ENCODE measurements at places on chromosomes 7 and 10.

DNA sequence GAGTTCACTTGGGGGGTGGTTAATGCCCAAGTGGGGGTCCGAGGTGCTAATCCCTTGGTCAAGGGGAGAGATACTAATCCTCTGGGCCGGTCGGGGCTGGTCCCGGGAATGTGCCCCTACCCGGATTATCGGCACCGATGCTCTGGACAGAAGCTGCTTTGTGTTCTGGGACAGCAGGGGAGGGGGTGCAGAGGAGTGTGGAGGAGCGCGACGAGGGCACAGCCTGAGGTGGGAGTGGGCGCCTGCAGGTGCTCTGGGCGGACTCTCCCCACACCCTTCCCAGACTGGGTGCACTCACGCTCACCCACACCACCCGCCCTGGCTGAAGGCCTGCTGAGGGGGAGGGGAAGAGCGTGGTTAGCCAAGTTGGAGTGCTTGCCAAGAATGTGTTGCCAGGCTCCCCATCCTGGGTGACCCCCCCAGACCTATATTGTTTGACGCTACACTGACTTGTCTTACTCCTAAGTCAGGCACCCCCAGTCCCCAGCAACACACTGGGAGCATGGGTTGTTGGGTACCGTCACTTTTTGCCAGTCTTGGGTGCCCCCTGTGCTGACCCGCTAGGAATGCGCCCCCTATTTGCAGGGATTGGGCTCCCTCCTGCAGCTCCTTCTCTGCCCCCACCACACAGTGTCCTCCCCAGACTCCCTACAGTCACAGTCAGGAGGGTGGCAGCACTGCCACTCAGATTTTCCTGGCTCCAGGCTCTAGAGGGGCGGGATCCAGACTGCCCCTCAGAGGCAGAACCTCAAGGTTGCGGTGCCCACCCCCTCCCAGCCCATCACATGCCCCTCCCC lies 1.2 kb downstream of the SLC4A2 start:
- DNase-seq = no peak

DNA sequence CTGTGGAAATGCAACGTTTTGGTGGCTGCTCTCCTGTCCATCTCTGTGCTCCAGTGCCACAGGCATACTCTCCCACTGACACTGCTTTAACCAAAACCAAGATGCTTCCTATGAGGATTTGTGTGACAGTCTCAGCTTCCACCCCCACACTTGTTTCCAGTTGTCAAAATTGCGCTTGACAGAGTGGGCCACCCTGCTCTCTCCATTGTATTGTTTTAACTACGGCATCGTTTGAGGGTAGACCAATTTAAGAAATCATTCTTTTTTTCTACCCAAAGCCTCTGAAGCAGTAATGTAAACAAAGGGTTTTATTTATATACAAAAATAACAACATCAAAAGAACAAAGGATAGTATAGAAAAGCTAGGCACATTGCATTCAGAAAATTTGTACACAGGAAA lies 178.0 kb downstream of the INHBA start:
- DNase-seq = no peak

DNA sequence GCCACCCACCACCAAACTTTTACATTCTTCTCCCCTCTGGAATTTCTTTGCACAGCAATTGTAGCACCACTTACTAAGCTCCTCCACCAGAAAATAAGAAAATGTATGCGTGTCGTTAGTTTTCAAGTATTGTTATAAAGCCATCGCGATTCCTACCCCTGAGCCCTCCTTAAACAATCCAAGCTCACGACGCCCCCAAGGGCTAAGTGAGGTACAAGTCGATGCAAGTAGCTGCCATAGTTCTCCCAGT lies 1.3 kb downstream of the FRAT2 start:
- no peak for DNase-seq

DNA sequence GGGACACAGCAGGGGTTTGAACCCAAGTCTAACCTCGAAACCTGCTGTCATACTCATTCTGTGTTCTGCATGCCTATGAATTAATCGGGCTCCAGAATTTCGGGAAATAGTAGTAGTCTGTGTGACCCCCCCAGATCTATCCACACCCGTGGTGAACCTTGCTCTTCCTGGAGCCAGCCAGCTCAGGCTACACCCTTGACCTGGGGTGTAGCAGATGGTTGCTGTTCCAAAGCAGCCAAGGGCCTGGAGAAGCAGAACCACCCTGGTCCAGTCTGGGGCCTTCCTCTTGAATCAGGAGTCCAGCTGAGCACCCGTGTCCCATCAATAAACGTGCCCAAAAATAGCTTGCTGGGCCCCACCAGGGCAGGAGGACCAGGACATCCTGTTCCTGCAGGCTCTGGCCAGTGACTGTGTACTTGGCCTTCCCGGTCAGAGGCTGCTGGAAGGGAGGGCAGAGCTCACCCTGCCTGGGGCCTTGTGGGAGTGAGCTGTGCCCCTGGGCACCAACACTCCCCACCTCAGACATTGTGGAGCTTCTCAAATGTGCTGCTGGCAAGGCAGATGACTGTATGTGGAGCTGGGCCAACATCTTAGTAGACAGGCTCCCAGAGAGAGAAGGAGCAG lies 101.2 kb upstream of the ZNF716 start:
- DNase-seq = no peak

DNA sequence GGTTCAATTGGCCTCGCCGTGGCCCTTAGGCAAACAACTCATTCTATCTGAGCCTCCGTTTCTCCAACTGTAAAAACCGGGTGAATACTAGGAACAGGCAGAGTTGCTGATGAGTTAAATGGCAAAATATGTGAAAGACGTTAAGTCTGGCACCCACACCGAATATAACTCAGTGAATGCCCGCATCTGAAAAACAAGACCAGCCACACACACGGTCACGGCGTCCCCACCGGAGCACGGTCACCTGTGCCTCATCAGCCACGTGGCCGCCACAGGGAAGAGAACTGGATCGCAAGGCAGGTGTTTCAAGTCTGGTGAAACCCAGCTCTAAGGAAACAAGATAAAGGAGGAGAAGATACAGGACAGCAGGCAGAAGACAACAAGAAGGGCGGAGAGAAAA lies 20.4 kb downstream of the PRKAG2 start:
- no peak for DNase-seq

DNA sequence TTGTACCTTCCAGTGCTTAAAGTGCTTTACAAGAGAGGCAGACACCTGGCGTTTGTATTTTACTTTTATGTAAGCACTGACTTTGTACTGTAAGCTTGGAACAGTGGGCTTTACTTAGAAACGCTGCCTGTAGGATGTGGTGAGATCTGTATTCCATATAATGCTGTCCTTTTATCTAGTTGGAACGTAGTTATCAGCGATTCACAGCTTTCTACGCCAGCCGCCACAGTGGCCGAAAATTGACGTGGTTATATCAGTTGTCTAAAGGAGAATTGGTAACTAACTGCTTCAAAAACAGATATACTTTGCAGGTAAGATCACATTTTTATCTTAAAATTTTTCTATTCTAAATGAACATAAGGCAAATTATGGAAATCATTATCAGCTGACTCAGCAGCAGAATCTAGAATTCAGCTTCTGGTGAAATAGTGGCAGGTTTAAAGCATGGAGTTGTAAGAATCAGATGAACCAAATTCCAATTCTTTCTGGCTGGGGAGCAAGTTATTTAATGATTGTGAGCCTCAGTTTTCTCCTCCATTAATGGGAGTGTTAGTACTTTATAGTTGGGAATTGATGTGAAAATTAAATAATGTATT lies 91.5 kb downstream of the CUL1 start:
- no peak for DNase-seq

DNA sequence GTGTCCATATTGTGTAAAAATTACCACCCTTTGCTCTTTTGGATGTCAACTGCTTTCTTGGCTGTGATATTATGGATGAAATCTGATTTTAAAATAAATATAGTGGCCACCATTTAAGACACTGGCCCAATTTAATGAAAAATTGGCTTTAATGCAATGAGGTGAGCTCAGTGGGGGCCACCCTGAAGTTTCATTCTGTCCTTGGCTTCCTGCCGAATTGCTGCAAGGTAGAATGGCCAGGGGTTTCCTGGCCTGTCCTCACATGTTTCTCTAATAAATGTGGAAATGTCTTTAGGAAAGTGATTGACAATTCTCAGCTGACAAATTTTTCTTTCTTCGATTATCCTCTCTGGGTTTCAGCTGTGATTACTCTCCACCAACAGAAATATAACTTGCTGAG lies 36.0 kb downstream of the DYNC1I1 start:
- DNase-seq = no peak

- DNase-seq = no peak
These were observed 4.3 kb upstream of the MUC17 start for GRCh38 chr7:101015626-101016025.

DNA sequence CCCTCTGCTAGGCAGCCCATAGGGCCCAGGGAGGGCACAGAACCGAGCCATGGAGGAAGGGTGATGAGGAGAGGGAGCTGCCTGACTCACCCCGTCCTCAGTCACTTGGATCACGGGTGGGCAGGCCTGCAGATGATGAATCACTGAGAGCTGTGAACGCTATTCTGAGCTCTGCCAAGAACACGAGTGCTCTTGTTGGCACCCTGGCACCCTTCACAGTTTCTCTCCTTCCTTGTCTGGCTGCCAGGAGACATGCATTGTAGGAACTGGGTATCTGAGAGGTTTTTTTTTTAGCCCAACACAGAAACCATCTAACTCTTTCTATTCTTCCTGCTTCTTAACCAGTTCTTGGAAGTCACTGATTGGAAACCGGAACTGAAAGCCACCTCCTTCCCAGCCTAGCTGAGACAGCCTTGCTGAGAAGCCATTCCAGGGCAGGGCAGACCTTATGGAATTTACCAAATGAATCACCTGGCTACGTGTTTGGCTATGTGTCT lies 82.1 kb downstream of the SLC37A3 start:
- DNase-seq = no peak

DNA sequence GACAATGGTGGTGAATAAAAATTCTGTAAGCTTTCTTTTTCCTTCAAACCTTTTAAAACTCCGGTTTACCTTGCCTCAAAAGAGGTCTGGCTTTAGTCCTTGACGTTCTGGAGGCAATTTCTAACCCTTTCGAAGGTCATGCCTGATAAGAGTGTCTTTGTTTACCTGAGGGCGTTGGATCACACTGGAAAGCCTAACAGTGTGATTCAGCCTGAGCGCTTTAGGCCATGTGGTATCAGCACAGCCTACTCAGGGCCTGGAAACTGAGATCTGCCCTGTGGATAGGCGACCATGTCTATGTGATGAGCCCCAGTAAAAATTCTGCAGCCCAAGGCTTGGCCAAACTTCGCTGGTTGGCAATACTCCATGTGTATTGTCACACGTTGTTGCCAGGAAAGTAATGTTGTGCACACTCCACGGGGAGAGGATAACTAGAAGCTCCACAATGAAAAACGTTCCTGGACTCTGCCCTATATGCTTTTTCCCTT lies 10.7 kb downstream of the CCDC6 start:
- no peak for DNase-seq

DNA sequence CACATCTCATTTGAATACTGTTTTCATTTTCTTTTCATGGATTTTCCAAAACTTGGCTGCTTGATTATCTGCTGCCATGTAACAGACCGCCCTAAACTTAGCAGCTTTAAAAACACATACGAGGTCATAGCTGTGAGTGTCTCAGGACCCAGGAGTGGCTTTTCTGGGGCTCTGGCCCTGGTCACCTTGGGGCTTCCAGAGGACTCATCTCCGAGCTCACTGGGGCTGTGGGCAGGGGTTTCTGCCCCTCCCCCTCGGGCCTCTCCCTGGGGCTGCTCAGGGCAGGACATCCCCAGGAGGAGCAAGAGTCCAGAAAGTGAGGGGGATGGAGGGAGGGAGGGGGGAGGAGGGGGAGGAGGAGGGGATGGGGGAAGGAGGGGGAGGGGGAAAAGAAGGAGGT lies 77.0 kb downstream of the NKX6-2 start:
- DNase-seq = no peak

DNA sequence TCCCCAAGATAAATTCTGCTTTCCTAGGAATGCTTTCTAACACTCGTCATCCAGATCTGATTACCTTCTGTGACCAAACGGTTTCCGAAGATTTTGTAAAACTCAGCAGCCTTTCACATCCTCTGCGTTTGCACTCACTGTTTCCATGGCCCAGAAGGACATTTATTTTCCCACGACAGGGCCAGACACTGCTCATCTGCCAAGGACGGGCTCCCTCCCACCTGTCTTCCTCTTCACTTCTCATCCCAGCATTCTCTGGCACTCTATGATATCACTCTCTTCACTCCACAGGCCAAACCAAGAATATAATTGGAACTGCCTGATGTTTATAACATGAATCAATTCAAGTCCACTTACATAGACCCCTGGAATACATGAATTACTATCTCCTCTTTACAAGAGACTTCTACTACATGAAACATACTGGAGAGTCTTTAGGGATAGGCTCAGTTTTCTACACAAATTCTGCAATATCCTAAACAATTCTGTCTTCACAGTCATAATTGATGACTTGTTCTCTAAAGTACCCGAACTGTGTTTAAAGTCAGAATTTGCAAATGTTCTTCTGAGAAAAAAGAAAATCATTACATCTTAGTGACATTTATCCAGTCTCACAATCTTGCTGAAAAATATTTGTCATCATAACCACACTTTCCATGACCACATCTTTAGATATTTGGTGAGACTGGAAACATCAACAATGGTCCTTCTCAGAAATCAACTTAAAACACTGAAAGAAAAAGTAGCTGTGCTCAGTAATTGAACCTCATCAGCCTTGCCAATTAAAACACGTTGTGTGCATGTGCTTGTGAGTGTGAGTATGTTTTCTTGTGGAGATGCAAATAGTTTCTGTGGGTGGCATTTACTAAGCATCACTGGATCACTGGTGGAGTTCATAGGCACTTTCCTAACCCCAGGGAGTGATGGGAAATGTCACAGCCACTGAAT lies 79.5 kb upstream of the PRSS58 start:
- DNase-seq = no peak

- no peak for DNase-seq
These were observed 74.0 kb downstream of the DOCK4 start for GRCh38 chr7:112132051-112132694.

GRCh38 chr7:39428221-39428620 lies 138.0 kb upstream of the YAE1 start:
- DNase-seq = no peak

DNA sequence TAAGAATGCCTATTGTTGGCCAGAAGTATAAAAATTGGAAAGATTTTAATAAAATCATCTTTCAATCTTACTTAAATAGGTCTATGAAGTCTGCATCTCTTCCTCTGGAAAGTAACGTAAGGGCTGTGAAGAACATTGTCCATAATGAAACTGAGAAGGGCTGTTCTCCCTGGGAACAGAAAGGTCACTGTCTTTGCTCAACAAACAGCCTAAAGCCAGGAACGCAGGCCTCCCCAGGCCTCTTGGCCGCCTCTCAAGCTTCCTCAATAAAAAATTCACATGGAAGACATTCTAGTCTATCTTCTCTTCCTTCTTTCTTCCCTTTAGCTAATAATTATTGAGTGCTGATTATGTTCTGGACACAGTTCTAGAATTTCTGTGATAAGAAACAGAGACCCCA lies 9.1 kb upstream of the IDI2 start:
- DNase-seq = no peak

GRCh38 chr10:132396494-132397035 lies 435 bp upstream of the PWWP2B start:
- peak; percentile 52 for DNase-seq

All from T-helper 22 cell (primary cell).